ENCODE measurements at places on chromosomes 6 and 20. TPM values are rescaled to one million over a fixed set of nuclear protein-coding genes. Genes with fewer than 3 reads are reported as not detected.

The LPIN3 gene
- total RNA-seq = 32.1 TPM

The MYL9 gene
- total RNA-seq = 1,748 TPM

GRCh38 chr6:130240232-130240631 is 17.5 kb upstream of the SAMD3 start:
- peaks cover 14% of the 10 kb centered on the region for H3K4me1 ChIP-seq
- no peak overlapping the region for H3K4me3 ChIP-seq
- H3K27me3 ChIP-seq = no peaks in the 10 kb centered on the region
- DNase-seq = no peak
- H3K36me3 ChIP-seq = no peaks in the 10 kb centered on the region

- no peaks in the 10 kb centered on the region for H3K27me3 ChIP-seq
- H3K36me3 ChIP-seq = no peaks in the 10 kb centered on the region
- no peak for DNase-seq
- H3K27ac ChIP-seq = no peak overlapping the region
- H3K4me1 ChIP-seq = peaks cover 39% of the 10 kb centered on the region
Observed at GRCh38 chr6:12081771-12082170, 69.7 kb downstream of the HIVEP1 start.

- H3K27ac ChIP-seq = peak overlapping the region; percentile 95
- peaks cover 19% of the 10 kb centered on the region for H3K4me1 ChIP-seq
- peak overlapping the region; percentile 86 for H3K4me3 ChIP-seq
Observed at GRCh38 chr6:42453654-42454427, 2.1 kb upstream of the TRERF1 start.

- H3K4me1 ChIP-seq = no peaks in the 10 kb centered on the region
- no peak overlapping the region for H3K4me3 ChIP-seq
- no peak overlapping the region for H3K27ac ChIP-seq
- no peaks in the 10 kb centered on the region for H3K27me3 ChIP-seq
Observed at GRCh38 chr6:100593522-100593921, 128.8 kb upstream of the SIM1 start.

DNA sequence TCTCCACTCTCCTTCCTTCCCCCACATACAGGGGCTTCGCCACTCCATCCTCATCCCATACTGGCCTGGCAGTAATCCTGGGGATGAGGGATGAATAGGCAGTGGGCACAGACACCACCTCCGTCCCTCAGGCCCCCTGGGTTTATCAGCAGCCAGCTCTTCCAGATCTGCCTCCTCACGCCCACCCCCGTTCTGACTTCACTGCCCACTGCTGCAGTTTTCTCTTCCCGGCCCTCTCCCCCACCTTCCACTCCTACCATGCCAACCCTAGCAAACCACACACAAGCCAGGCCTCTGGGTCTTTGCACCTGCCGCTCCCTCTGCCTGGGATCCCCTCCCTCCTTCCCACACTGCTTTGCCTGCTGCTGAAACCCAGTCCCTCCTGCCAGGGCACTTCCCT is 22.3 kb downstream of the PNPLA1 start:
- no peaks in the 10 kb centered on the region for H3K36me3 ChIP-seq
- no peak for DNase-seq
- no peaks in the 10 kb centered on the region for H3K4me1 ChIP-seq
- no peak overlapping the region for H3K4me3 ChIP-seq
- no peak overlapping the region for H3K27ac ChIP-seq
- H3K27me3 ChIP-seq = no peaks in the 10 kb centered on the region

- no peak for DNase-seq
- H3K27me3 ChIP-seq = no peaks in the 10 kb centered on the region
- H3K4me3 ChIP-seq = no peak overlapping the region
- H3K36me3 ChIP-seq = no peaks in the 10 kb centered on the region
- no peak overlapping the region for H3K27ac ChIP-seq
Observed at GRCh38 chr6:116328528-116328903, 42.2 kb upstream of the DSE start.

GRCh38 chr20:33444797-33445560 is 1.4 kb upstream of the SNTA1 start:
- H3K4me1 ChIP-seq = peaks cover 10% of the 10 kb centered on the region
- peak overlapping the region; percentile 91 for H3K27ac ChIP-seq
- peak overlapping the region; percentile 84 for H3K4me3 ChIP-seq
- no peak for DNase-seq
- H3K36me3 ChIP-seq = no peaks in the 10 kb centered on the region

DNA sequence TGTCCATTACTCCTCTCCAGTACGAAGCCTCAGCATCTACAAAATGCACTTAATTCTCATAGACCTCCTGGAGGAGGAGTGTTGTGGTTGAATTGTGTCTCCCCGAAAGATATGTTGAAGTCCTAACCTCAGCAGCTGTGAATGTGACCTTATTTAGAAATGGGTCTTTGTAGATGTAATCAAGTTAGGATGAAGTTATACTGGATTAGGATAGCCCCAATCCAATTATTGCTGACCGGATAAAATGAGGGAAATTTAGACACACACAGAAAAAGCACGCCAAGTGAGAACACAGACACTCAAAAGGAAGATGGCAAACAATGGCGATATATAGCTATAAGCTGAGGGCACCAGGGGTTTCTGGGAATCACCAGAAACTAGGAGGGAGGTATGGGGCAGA is 64.2 kb upstream of the FAM184A start:
- no peak for DNase-seq
- H3K4me3 ChIP-seq = no peak overlapping the region
- H3K36me3 ChIP-seq = no peaks in the 10 kb centered on the region

DNA sequence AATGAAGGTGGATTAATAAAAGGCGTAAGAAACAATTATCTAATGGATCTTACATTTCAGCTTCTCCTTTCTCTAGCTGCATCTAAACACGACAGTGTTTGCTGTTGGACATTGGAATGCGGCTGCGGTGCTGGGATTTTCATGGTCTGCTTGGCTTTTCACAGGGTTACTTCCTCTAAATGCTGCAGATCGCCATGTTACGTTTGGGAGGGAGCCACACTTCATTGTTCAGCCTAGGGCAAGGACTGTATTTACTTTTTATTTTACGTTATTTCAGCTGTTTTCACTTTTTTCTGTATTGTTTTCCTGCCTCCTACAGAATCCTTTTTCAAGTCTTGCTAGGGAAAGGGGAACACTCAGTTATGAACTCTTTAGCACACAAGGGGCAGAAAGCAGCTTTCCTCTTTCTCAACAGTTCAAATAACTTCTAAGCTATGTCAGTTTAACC is 97.9 kb upstream of the MTHFD1L start:
- no peak for DNase-seq
- H3K27ac ChIP-seq = peak overlapping the region; percentile 22

DNA sequence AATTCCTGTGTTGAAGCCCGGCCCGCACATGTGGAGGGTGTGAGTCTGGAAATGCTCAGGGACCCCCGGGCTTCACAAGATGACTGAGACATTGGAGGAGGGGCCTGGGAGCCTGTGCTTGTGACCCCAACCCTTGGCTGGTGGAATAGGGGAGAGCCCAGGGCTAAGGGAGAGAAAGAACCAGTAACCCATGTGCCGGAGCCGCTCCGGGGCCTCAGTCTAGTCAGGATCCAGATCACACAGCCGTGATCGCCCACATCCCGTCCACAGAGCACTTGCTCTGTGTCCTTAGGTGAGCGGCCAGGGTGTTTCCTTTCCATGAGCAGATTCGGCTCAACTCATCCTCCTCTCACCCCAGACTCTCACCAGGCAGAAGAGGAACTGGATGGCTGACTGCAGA is 152.3 kb upstream of the RPS6KA2 start:
- H3K27me3 ChIP-seq = no peaks in the 10 kb centered on the region
- no peak overlapping the region for H3K4me3 ChIP-seq
- H3K36me3 ChIP-seq = no peaks in the 10 kb centered on the region
- no peaks in the 10 kb centered on the region for H3K4me1 ChIP-seq
- no peak for DNase-seq

- H3K36me3 ChIP-seq = no peaks in the 10 kb centered on the region
- H3K27ac ChIP-seq = no peak overlapping the region
- DNase-seq = no peak
- H3K4me1 ChIP-seq = no peaks in the 10 kb centered on the region
- H3K27me3 ChIP-seq = no peaks in the 10 kb centered on the region
Observed at GRCh38 chr6:20069021-20069522, 143.2 kb downstream of the MBOAT1 start.
